Activated CD8-positive, alpha-beta T cell treated with anti-CD3 and anti-CD28 coated beads for 36 hours (primary cell): ENCODE measurements at places on chromosomes 4 and X. TPM values are rescaled to one million over a fixed set of nuclear protein-coding genes. Genes with fewer than 3 reads are reported as not detected.

TRAPPC11 gene
- 32.2 TPM for total RNA-seq

TEX13B gene
- total RNA-seq = not detected

STS gene
- total RNA-seq = 0.72 TPM

PABPC1L2B gene
- total RNA-seq = not detected

BEX3 gene
- total RNA-seq = 30.8 TPM

GRCh38 chrX:48677516-48677915, 6.1 kb upstream of the WAS start:
- H3K4me3 ChIP-seq = peak overlapping the region; percentile 88
- DNase-seq = no peak
- H3K4me1 ChIP-seq = peaks cover 32% of the 10 kb centered on the region
- H3K27ac ChIP-seq = peak overlapping the region; percentile 86

DNA sequence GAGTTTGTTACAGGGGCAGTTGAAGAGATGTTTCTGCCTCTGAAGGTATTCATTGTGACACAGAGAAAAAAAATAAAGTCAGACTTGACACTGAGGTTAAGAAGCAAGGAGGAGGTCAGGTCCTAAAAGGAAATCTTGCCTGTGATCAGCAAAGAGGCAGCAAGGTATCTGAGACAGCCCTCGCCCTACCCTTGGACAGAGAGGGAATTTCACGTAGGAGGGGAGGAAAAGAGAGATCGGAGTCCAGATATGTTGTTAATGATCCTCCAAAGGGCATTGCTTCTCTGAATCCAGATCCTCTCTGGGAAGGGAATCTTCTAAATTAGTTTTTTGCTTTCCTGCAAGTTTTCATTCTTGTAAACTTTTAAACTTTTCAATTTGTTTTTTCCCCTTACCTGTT, 15.3 kb upstream of the PRR27 start:
- no peaks in the 10 kb centered on the region for H3K36me3 ChIP-seq
- no peaks in the 10 kb centered on the region for H3K4me1 ChIP-seq
- H3K27me3 ChIP-seq = no peaks in the 10 kb centered on the region
- H3K27ac ChIP-seq = no peak overlapping the region
- no peak overlapping the region for H3K4me3 ChIP-seq
- no peak for DNase-seq

- no peaks in the 10 kb centered on the region for H3K4me1 ChIP-seq
- peaks cover 6% of the 10 kb centered on the region for H3K27me3 ChIP-seq
- no peak overlapping the region for H3K27ac ChIP-seq
- H3K36me3 ChIP-seq = no peaks in the 10 kb centered on the region
- no peak overlapping the region for H3K4me3 ChIP-seq
Measured at GRCh38 chrX:153434801-153435200, 11.1 kb downstream of the TREX2 start.

- no peak for DNase-seq
- no peaks in the 10 kb centered on the region for H3K4me1 ChIP-seq
- no peak overlapping the region for H3K4me3 ChIP-seq
- no peaks in the 10 kb centered on the region for H3K36me3 ChIP-seq
- no peaks in the 10 kb centered on the region for H3K27me3 ChIP-seq
Measured at GRCh38 chr4:97496298-97496873, 646.9 kb downstream of the STPG2 start.

- H3K4me1 ChIP-seq = peaks cover 7% of the 10 kb centered on the region
- no peaks in the 10 kb centered on the region for H3K27me3 ChIP-seq
- H3K27ac ChIP-seq = no peak overlapping the region
- H3K36me3 ChIP-seq = no peaks in the 10 kb centered on the region
Measured at GRCh38 chr4:123438031-123438430, 41.4 kb downstream of the SPRY1 start.

- H3K4me3 ChIP-seq = no peak overlapping the region
- DNase-seq = no peak
- H3K27ac ChIP-seq = no peak overlapping the region
- H3K4me1 ChIP-seq = no peaks in the 10 kb centered on the region
- no peaks in the 10 kb centered on the region for H3K36me3 ChIP-seq
Measured at GRCh38 chr4:34953145-34953799, 1291.0 kb downstream of the ARAP2 start.

DNA sequence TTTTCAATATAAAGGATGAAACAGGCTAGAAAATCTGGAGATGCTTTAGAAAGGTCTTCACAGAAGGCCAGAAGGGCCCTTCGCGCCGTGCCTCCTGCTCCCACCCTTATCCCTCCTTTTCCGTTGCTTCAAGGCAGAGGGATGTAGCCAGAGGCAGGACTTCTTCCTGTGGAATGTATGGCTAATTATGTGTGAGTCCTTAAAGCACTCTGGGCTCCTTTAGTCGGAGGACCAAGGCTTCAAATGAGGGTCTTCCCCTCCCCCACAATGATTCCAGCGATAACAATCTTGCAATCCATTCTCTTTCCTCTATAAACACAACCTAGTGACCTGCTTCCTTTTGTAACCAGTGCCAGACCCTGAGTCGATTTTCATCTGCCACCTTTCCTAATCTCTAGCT, 103.5 kb downstream of the GPC3 start:
- no peak for DNase-seq
- H3K4me1 ChIP-seq = no peaks in the 10 kb centered on the region
- H3K4me3 ChIP-seq = no peak overlapping the region
- H3K27ac ChIP-seq = no peak overlapping the region
- H3K27me3 ChIP-seq = no peaks in the 10 kb centered on the region

- H3K27ac ChIP-seq = no peak overlapping the region
- no peaks in the 10 kb centered on the region for H3K36me3 ChIP-seq
- H3K27me3 ChIP-seq = no peaks in the 10 kb centered on the region
- no peak overlapping the region for H3K4me3 ChIP-seq
- no peaks in the 10 kb centered on the region for H3K4me1 ChIP-seq
Measured at GRCh38 chrX:38652934-38653442, 91.6 kb downstream of the TSPAN7 start.
